ENCODE measurements at places on chromosomes 3 and 15.

GRCh38 chr3:178532476-178532875, 3.8 kb upstream of the KCNMB2 start:
- no peak for DNase-seq

DNA sequence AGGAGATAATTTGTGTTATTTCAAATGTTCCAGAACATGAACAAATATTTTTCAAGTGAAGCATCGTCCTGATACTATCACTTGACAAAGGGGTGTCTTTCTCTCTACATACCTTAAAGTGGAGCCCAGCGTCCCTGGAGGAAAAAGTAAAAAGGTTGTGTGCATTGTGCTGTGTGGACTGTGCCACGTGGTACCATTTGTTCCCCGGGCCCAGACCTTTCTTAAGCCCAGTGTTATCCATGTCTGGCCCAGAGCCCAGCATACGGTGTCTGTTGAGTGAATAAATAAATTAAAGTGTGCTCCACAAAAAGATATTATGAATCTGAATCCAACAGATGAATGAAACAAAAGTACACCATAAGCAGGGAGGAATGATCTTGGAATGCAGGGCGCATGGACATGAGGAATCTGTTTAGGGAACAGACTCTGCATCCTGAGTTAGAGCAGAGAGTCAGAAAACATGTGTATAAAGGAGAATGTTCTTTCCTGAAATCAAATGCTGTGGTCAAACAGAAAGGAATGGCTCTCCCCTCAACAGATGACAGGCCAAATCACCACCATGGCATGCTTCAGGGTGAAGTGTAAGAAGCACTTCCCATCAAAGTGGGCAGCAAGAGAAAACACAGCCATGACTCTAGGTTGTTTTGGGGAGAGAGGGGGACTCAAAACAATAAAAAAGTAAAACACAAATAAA, 8.1 kb upstream of the PRSS50 start:
- peak; percentile 66 for DNase-seq

DNA sequence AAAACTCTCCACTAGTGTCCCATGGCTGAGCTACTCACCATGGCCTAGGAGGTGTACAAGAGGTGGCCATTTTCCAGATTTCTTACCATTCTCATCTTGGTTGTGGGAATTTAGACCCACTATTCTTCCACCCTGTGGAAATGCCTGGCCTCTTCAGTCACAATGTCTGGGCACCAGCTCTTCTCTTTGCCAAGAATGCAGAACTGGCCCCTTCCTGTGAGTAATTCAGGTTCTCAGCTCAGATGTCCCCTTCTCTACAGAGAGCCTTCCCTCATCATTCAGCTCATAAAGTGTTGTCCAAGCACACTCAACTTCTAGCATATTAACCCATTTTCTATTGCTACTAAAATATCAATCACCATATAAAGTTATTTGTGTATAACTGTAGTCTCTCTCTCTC, 575.5 kb upstream of the KCNMB2 start:
- DNase-seq = no peak

GRCh38 chr3:155778462-155778861, 27.6 kb downstream of the C3orf33 start:
- DNase-seq = peak; percentile 43

- peak; percentile 82 for DNase-seq
Observed at GRCh38 chr3:39147711-39148434, 5.5 kb downstream of the CSRNP1 start.

- no peak for DNase-seq
Observed at GRCh38 chr15:84398763-84399701, 163.5 kb downstream of the GOLGA6L4 start.

GRCh38 chr3:167102071-167102470, 278.0 kb downstream of the ZBBX start:
- no peak for DNase-seq

DNA sequence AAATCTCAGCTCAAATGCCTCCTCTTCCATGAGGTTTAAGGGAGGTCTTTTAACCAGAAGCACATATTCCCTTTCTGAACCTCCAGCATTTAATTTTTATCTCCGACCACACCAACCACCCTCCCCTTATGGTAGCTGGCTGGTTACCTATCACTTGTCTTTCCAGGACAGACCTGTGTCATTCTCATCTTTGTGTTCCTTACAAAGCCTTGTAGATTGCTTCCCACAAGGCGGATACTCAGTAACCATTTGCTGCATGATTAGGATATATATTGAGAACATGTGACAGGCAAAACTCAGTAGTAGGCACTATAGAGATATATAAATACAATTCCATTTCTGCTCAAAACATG, 119.5 kb downstream of the RPL22L1 start:
- DNase-seq = no peak

- no peak for DNase-seq
Observed at GRCh38 chr3:138594935-138595610, 1.0 kb upstream of the CEP70 start.

GRCh38 chr15:68910816-68911215, 19.5 kb upstream of the SPESP1 start:
- no peak for DNase-seq

DNA sequence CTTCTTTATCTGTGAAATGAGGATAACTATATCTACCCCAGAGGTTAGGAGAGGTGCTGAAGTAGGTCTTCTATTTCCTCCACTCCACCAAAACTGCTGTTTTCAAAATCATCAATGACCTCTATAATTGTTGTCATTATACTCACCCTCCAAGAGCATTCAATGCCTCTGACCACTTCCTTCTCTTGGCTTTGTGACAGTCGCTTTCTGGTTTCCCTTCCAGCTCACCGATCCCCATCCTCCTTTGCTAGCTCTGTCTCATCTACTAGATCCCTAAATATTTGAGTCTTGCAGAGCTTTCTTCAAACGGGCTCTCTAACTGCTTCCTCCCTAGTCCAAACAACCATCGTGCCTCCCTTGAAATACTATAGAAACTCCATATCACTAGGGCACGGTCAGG, 153.5 kb downstream of the RPLP1 start:
- no peak for DNase-seq

GRCh38 chr3:184405075-184406030, 25.5 kb downstream of the CHRD start:
- no peak for DNase-seq

DNA sequence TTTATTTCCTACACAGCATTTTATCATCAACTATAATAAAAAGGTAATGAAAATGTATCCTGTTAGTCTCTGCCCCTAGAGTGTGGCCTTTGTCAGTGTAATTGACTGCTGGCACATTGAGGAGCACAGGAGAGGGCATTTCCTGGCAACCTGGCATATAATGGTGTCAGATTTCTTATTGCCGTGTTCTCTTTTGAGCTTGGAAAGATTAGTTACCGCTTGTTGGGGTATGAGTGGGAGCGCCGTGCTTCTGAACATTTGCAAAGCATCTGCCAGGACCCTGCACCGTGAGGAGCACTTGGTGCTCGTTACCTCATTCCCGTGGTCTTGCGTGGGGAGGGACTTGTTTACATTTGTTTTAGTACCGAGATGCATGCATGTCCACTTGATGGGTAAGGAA, 124.4 kb downstream of the PTPRG start:
- DNase-seq = no peak

DNA sequence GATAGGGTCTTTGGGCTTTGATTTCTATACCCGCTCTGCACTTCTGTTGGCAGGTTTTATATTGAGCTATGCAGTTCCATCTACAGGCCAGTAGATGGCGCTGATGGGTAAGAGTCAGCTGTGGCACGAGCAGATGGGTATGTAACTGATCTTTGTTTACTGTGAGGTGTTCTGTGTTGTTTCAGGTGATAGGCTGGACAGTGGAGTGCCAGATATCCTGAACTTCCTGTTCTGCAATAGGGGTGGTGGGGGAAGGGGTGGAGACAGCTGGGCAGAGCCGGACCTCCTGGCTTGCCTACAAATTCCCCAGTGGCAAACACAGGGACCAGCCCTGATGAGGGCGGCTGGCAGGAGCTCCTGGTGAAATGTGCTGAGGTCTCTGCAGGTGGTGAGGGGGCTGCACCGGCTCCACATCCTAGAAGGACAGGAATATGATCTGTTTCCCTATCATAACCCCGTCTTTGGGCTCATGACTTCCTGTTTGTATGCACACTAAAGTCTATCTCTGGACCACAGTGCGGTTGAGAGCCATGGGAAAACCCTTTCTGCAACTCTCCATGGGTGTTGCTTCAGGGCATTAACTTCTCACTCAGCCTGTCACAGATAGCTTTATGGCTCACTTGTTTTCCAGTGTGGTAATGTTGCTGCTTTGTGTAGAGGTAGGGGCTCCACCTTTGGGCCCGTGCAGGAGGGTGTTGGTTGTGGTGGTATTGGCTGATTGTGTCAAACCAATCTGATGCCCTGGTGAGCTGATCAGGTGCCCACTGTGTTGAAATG, 13.4 kb upstream of the FAM98B start:
- peak; percentile 61 for DNase-seq

GRCh38 chr3:184176377-184177330, 2.0 kb downstream of the AP2M1 start:
- peak; percentile 98 for DNase-seq

DNA sequence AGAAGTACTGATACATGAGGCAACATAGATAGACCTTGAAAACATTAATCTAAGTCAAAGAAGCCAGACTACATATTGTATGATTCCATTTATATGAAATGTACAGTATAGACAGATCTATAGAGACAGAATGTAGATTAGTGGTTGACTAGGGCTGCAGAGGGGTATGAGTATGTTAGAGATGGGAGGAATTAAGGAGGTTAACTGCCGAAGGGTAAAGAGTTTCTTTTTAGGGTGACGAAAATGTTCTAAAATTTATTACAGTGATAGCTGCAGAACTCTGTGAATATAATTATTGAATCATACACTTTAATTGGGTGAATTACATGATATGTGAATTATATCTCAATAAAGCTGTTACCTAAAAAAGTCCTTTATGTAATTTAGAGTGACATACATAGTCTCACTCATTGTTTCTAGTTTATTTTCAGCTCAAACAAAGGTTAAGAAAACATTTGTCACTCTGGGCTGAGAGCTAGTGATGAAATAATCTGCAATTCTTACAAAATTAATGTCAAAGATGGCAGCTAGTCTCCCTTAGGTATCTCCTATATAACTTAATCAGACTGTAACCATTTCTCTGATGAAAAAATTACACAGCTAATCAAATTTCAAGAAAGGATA, 61.4 kb downstream of the DENND4A start:
- peak; percentile 44 for DNase-seq

DNA sequence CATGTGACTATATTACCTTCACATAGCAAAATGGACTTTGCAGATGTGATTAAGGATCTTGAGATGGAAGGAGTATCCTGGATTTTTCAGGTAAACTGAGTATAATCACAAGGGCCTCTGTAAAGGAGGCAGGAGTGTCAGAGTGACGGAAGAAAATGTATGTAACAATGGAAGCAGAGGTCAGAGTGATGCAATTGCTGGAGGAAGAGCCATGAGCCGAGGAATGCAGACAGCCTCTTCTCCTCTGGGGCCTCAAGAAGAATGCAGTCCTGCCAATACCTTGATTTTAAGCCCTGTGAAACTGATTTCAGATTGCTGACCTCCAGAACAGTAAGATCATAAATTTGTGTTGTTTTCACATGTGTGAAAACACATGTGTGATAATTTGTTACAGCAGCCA, 15.1 kb downstream of the HEMK1 start:
- peak; percentile 54 for DNase-seq

DNA sequence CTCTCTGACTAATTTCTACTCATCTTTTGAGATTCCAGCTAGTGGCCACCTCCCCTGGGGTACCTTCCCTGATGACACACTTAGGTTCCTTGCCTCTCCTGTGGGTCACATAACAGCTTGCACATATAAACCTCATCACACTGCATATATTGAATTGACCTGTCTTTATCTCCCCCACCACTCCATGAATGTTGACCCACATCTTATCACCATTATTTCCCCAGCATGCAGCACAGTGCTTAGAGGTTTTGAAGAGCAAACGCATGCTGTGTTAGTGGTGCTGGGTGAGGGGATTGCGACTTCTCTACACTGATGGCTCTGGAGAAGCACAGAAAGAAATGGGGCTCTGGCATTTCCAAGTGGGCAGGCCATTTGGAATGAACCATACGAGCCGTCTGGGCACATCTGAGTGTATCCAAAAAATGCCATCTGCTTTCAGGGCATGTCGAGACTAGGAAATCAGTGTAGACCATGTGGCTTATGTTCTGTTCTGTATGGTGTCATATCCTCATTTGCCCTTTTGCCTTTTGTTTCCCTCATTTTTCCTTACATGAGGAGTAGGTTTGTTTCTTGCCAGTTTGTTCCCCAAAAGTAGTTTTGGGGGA, 333.2 kb upstream of the TRIM42 start:
- no peak for DNase-seq

- DNase-seq = no peak
Observed at GRCh38 chr3:25674670-25675069, 10.0 kb upstream of the TOP2B start.
